ENCODE measurements at places on chromosomes 5 and 9.

DNA sequence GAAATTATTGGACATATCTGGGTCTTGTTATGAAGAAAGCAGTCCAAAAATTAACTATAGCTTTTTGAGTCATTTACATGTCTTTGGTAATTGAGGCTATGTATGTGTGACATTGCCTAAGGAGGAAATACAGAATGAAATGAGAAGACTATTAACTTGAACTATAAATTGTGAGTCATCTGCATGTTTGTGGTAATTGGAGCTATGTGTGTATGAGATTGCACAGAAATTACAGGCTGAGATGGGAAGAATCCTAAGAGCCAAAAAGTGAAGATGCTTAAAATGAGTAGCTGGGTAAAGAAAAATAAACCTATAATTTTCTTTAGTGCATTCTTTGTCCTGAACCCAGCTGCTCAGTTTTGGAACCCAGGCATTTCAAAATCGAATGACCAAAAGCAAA, 747.6 kb upstream of the EDIL3 start:
- DNase-seq: no peak

GRCh38 chr9:87122947-87123685, 175.8 kb upstream of the GAS1 start:
- no peak for DNase-seq

DNA sequence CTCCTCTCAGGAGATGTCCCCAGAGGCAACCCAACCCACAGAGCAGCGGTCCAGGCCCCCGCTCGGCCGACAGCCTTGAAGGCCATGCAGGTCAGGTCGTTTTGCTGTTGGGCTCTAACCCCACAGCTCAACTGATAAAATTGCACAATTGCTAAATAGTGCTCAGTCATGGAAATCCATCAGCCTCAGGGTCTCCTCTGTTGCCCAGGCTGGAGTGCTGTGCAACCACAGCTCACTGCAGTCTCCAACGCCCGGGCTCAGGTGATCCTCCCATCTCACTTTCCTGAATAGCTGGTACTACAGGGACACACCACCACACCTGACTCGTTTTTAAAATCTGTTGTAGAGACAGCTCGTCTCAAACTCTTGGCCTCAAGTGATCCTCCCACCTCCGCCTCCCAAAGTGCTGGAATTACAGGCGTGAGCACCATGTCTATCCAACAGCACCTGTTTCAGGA, 18.3 kb downstream of the BRD3OS start:
- no peak for DNase-seq

- peak; percentile 54 for DNase-seq
Measured at GRCh38 chr9:100355561-100355960, 2.8 kb upstream of the TEX10 start.

- no peak for DNase-seq
Measured at GRCh38 chr5:124726631-124727362, 19.6 kb downstream of the ZNF608 start.

- peak; percentile 54 for DNase-seq
Measured at GRCh38 chr5:149677731-149678130, 52.4 kb upstream of the PPARGC1B start.

- DNase-seq: no peak
Measured at GRCh38 chr9:84277646-84278045, 62.9 kb downstream of the SLC28A3 start.

DNA sequence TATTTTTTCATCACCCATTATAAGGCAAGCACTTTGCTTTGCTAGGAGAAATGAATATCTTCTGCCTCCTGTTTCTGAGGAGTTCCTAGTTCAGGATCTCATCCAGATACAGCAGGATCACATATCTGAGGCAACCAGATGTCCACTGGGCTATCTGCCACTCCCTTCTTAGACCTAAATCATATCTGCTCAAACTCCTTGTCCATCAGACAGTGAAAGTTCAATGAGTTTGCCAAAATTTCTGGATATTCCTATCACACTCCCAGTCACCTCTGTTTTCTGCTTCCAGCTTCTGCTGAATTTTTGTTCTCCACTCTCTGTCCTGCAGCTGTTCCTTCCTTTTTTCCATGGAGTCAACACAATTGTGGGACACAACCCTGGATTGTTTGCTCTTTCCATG, 54.2 kb upstream of the BASP1 start:
- no peak for DNase-seq

GRCh38 chr9:87885484-87886189, 3.0 kb downstream of the SPATA31E1 start:
- DNase-seq: no peak

DNA sequence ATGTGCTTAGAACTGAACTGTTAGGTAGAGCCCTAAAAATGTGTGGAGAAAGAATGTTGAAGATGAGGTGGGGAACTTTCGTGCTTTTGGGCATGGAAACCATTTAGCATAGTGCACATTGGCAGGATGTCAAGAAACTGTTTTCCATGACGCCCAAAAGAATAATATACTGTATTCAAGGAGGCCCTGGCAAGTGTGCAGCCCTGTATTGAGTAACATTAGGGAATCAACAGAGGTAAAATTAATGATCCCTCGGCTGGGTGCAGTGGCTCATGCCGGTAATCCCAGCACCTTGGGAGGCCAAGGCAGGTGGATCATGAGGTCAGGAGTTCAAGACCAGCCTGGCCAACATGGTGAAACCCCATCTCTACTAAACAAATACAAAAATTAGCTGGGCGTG, 20.9 kb upstream of the PLIN2 start:
- no peak for DNase-seq

DNA sequence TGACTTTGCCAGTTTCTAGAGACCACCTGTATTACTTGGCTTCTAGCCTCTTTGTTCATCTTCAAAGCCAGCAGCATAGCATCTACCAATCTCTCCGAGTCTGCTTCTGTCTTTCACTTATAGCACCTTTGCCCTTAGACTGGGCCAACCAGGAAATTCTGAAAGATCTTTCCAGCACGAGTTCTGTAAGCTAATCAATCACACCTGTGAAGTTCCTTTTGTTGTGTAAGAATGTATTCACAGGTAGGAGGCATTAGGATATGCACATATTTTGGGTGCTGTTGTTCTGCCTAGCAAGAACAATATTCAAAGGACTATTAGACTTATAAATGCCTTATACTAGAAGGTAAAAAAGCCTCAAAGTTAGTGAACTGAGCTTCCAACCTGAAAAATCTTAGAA, 232.1 kb downstream of the CDH12 start:
- DNase-seq: no peak

DNA sequence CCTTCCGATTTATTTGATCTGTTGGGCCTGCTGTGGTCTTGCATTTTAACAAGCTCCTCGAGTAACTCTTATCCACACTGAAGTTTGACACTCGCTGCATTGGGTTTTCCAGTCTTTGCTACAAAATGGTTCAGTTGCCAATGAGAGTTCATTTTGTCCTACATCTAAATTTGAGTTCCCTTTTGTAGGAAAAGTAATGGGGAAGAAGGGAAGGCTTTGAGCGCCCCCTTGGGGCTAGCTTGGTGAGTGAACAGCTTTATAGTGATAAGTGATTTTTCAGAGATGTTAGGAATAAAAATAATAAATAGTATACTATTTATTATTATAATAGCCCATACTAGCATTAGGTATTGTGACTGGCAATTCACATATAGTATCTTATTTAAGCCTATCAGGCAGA, 89.9 kb upstream of the GNAQ start:
- DNase-seq: peak; percentile 43

- no peak for DNase-seq
Measured at GRCh38 chr5:113607361-113607760, 93.9 kb downstream of the YTHDC2 start.

- DNase-seq: peak; percentile 52
Measured at GRCh38 chr5:42912184-42912798, 100.6 kb upstream of the SELENOP start.

All from GM12865 (cell line).